Occipital lobe (tissue), 3 donors: ENCODE measurements at places on chromosomes 4 and X. TPM values are rescaled to one million over a fixed set of nuclear protein-coding genes. Genes with fewer than 3 reads are reported as not detected.

DNA sequence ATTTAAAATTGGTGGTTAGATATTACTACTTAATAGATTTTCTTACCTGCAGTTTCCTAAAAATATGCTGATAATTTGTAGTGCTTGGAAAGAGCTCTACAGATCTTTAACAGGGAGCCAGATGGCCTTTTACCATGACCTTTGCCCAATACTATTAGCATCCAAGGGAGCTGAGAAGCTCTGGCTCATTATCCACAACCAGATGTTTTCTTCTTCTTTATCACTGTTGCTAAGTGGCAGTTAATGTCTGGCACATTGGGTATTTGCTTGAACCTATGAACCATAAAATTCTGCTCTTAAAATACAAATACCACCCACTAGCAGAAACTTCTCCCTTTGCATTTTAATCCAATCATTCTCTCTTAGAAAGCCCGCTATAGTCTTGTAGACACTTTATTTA lies 1480.3 kb downstream of the C4orf33 start:
- DNase-seq = no peak

DNA sequence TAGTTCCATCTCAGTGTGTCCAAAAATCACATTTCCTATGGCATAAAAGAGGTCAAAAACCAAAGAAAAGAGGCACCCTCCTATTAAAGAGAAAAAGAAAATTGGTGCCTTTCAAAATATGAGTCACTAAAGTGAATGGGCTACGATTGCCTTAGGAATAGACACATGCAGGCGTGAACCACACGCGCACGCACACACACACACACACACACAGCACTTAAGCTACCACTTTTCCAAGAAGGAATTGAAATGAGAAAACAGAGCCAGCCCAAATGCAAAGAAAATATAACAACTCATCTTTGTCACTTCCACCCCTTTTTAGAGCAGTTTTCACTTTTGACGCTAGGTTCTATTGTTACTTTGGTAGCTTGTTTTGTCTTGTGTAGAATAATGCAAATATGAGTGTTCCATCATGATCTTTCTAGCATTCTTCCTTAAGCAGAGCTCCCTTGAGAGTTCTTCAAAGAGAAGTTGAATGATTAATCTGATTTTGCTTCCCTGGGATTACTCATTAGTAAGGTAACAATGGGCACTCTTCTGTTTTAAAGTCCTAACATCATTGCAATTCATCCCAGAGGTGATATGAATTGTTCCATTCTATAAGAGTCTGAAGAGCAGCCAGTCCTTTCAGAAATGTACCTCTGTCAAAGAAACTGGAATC lies 239.2 kb upstream of the GNPDA2 start:
- DNase-seq = no peak

DNA sequence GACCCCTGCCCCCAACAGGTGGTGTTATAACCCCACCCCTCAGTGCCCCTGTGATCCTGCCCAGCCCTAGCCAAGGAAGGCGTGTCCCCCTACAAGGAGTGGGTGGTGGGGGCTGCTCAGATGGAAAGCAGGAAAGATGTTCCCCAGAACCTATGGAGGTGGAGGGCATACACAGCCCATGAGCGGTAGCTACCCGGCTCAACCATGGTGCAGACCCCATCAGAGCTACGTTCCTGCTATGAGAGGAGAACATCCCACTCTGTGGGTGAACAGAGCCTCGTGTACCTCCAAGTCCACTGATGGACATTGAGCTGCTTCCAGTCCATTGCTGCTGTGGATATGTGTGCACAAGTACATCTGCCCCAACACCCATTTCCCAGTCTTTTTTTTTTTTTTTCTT lies 71.1 kb downstream of the SHOX start:
- no peak for DNase-seq

DNA sequence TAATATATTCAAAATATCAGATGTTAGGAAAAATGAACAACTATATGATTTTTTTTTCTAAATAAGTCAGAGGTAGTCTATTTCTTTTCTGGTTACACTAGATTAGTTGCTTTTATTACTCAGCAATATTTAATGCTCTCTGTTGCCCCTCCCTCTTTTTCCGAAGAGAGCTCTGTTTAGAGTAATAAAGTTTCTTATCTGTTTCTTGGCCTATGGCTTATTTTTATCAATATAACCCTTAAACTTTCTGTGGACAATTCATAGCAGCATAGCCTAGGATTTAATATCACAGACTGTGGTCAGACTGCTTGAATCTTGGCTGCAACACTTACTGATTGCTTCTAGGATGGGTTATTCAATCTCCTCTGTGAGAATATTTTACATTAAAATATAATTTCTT lies 2315.4 kb upstream of the AGA start:
- no peak for DNase-seq

GRCh38 chr4:111512081-111512783 lies 633.0 kb upstream of the FAM241A start:
- no peak for DNase-seq

GRCh38 chr4:169185133-169185956 lies 85.4 kb downstream of the SH3RF1 start:
- no peak for DNase-seq

DNA sequence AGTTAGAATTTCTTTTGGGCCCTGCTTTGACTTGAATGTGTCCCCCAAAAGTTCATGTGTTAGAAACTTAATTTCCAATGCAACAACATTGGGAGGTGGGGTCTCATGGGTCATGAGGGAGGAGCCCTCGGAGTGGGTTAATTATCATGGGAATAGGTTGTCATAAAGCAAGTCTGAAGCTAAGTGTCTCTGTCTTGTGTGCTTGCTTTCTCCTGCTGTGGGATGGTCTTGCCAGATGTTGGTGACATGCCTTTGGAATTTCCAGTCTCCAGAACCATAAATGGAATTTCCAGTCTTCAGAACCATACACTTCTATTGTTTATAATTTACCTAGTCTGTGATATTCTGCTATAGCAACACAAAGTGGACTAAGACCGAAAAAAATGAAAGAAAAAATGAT lies 71.6 kb downstream of the RASL11B start:
- no peak for DNase-seq

- no peak for DNase-seq
These were observed 1.9 kb downstream of the HUWE1 start for GRCh38 chrX:53684415-53685192.

DNA sequence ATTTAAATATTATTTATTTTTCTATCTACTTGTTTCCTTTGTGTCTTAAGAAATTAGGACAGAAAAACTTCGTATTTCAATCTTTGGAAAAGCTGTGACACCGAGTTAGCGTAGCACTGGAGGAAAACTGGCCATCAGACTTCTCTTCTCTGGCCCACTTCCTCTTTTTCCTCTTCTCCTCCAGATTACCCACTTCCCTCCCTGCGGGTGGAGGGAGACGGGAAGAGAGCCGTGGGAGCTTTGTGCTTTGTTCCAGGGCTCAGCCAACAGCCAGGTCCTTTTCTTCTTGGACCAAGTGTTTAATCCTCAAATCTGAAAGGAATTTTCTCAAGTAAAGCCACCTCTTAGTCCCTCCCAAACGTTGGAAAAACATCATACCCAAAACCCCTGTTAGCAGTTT lies 29.7 kb downstream of the OFD1 start:
- no peak for DNase-seq

DNA sequence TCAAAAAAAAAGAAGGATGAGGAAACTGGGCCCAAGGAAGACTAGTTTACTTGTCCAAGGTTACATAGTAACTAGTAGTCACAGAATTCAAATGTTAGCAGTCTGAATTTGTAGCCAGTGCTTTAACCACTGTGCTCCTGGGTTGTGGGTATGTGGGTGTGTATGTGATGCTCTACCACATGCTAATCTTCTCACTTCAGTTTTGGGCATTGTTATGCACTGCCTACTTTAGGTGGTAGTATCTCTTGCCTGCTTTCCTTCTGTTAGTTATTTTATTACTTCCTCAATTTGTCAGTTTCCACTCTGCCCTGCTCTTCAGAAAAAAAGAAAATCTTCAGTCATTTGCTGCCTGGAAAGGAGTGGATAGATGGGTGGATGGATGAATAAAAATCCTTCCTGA lies 219.2 kb downstream of the RPA4 start:
- DNase-seq = no peak

DNA sequence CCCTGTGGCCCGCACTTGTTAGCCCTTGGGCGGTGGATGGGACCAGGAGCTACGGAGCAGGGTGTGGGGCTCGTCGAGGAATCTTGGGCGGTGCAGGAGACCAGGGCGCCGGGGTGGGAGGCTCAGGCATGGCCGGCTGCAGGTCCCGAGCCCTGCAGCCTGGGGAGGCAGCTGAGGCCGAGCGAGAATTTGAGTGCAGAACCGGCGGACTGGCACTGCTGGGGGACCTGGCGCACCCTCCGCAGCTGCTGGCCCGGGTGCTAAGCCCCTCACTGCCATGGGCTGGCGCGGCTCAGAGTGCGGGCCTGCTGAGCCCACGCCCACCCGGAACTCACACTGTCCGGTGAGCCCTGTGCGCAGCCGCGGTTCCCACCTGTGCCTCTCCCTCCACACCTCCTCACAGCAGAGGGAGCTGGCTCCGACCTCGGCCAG lies 73.6 kb upstream of the TLL1 start:
- no peak for DNase-seq

PAGE1 gene
- not detected for total RNA-seq

WDR17 gene
- 80.5 TPM for total RNA-seq

GABRG1 gene
- total RNA-seq = 49.9 TPM

ING2 gene
- total RNA-seq = 26.4 TPM

CC2D2A gene
- total RNA-seq = 19.8 TPM

ANOS1 gene
- 22.0 TPM for total RNA-seq

C4orf50 gene
- total RNA-seq = 17.0 TPM
